ENCODE measurements at places on chromosomes 1 and 21. TPM values are rescaled to one million over a fixed set of nuclear protein-coding genes. Genes with fewer than 3 reads are reported as not detected.

Gene ADAMTS5
- not detected for total RNA-seq

Gene KCND3
- total RNA-seq, result not detected

Gene SYNC
- not detected for total RNA-seq

Gene TMEM82
- total RNA-seq, result not detected

GRCh38 chr21:17758683-17759082 is 60.5 kb downstream of the C21orf91 start:
- no peak for DNase-seq

DNA sequence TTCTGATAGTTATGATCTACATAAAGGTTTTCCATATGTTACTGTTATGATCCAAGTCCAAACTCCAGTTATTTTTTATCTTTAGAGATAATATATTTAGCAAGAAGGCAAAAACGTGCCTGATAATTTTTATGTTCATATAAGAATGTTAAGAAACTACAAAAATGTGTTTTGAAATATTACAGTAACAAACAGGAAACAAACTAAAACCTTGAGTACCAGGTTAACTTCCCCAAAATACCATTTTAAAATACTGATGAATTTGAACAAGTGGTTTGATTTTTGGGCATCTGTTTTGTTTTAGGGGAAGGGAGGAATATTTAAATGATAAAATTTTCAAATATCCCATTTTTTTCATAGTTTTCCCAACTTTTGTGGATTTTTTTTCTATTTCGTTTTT is 124.8 kb downstream of the NR5A2 start:
- no peak for DNase-seq

- peak; percentile 42 for DNase-seq
Observed at GRCh38 chr21:45136927-45137611, 62.7 kb downstream of the ADARB1 start.

DNA sequence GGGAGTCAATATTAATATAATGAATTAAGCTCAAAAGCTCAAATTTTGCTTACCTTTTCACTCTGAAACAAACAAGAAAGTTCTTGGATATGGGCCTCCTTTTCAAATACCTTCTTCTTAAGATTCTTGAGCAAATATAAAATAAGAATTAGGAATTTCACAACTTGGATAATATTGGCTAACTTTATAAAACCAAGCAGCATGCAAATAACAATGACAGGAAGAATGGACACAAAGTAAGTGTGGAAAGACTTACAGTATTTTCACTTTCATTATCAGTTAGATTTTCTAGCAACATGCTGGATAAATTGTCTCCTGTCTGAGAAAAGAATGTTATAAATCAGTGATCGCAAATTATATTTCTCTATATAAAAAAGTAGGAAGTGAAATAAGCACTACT is 13.2 kb downstream of the ODF2L start:
- DNase-seq, result no peak

DNA sequence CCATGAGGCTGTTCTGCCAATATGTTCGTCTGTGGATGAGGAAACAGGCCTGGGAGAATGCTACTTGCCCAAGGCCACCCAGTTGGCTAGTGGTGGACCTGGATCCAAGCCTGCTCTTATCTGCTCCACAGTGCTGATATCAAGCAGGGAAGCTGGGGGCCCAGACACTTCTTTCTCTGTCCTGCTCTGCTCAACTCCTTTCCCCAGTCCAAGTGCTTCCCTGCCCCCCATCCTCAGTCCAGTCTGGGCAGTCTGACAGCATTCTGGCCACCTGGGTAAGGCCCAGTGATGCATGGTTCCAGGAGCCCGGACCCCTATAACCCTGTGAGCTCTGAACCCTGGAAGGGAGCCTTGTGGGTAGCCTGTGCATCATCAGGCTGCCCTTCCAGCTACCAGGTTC is 4.2 kb upstream of the PAQR7 start:
- no peak for DNase-seq

DNA sequence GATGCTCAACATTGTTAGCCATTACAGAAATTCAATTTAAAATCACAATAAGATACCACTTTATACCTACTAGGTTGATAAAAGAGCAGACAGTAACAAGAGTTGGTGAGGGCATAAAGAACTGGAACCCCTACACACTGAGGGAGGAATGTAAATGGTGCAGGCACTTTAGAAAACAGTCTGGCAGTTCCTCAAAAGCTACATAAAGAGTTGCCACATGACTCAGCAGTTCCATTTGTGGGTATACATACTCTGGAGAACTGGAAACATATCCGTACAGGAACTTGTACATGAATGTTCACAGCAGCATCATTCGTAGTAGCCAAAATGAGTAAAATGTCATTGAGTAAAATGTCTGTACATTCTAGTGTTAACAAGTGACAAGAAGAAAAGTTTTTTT is 17.0 kb downstream of the NSL1 start:
- DNase-seq, result no peak

DNA sequence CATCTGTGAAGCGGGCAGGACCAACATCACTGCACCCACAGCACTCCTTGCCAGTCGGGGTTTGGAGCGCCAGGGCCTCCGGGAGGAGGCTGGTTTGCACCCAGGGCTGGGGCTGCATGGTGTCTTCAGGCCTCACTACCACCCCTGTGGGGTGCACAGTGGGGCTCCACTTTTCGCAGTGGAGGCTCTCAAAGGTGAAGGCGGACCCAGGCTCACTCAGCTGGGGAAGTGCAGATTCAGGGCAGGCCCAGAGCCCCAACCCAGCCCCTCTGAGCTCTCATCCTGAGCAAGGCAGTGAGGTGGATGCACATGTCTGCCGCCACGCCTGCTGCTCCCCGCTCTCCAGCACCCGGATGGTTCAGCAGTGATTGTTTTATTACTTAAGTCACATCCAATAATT is 125.8 kb downstream of the PTPRU start:
- DNase-seq, result no peak

DNA sequence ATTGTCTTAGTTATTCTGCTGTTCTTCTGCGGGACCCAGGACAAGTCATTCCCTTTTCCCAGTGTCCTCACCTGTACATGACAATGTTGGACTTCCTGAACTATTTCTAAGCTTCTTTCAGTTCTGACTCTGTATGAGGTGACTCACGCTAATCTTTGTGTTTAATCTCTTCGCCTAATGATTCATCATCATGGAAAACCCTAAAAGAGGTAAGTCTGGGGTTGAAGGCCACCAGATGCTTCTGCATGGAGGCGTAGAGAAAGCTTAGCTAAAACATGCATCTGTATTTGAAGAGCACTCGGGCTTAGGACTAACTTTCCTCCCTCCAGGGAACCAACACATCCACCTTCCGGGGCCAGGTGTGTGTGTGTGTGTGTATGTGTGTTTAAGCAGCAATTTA is 7.4 kb downstream of the SPRR5 start:
- no peak for DNase-seq

- no peak for DNase-seq
Observed at GRCh38 chr21:31180256-31181081, 142.2 kb upstream of the KRTAP19-8 start.

GRCh38 chr1:222912730-222913129 is 97.9 kb downstream of the DISP1 start:
- no peak for DNase-seq

DNA sequence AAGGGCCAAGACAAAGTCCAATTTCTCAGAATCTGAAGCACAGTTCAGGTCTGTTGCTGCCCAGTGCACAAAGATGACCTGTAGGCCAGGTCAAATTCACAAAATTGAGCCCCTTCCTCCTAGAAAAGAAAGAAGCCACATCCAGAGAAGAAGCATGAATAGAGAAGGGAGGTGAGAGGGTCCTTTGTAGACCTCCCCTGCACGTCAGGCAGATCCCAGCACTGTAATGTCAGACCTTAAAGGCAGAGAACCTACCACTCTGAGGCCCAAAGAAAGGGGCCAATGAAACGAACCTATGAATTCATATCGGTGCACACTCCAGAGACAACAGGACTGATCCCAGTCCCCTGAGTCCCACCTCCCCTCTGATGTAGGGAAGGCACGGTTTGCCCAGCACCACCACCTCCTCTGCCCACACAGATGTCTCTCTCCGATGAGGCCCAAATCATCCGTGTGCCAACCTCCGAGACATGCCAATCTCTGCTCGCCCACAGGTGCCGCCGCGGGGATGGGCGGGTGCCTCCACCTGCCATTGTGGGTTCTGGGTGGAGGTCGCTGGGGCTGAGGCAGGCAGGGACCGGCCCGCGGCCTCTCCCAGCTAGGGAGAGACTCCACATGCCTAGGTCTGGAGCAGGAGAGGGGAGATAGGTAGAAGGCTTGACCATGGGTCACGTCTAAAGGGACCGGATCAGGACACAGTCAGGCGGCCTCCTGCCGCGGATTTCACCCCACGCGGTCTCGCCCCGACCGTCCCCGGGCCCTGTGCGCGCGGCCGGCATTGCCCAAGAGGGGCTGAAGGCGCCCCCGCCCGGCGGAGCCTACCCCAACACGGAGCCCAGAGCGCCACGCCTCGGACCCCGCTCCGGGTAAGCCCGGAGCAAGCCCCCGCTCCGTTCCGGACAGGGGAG is 42.1 kb downstream of the RRAGC start:
- DNase-seq, result no peak

DNA sequence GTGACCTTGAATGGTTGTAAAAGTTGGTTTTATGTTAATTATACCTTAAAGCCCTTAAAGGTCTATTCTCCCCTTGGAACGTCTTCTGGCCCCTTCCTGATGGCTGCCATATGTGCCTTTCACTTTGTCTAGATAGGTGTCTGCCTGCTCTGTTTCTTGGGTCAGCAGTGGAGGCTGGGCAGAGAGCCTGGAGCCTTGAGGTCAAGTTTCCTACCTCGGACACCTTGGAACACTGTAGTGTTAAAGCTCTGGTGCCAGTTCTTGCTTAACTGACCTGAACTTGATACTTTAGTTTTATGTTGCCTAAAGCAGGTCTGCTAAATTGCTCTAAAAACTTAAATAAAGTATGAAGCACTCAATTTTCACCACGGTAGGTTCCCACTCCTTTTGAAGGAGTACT is 86.5 kb downstream of the CDC14A start:
- no peak for DNase-seq

DNA sequence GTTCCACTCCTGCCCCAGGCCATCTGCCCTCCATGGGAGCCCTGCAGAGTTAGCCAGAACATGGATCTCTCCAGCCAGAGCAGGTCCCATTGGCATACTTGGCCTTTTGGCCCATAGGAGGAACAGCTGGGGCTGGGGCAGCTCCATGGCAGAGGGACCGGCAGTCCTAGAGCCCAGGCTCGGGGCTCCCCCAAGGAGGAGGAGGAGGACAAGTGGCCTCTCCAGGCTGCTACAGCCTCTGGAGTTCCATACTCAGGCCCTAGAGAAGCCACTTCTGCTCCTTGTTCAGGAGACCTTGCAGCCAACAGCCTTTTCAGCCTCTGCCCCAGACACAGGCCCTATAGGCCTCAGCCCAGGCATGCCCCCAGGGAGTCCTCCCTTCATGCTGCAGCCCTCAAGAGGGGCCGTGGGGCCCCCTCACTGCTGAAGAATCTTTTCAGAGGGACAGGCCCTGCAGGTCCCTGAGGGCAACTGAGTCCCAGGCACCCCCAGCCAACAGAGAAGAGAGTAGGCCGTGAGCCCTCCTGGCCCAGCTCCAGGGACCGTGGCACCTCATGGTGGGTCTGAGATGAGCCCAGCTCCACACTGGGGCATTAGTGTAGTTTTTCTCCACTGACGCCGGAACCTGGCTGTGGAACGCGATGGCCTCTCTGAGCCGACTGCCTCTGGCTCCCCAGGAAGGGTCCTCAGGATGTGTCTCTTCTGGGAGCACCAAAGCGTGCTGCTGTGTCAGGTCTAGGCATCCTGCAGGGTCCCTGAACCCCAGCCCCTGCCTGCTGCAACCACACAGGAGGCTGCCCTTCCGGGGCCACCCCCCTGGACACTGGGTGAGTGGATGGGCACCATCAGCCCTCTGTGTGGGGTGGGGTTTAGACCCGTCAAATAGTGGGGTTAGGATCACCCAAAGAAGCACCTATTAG is 297.6 kb upstream of the VAMP3 start:
- no peak for DNase-seq

DNA sequence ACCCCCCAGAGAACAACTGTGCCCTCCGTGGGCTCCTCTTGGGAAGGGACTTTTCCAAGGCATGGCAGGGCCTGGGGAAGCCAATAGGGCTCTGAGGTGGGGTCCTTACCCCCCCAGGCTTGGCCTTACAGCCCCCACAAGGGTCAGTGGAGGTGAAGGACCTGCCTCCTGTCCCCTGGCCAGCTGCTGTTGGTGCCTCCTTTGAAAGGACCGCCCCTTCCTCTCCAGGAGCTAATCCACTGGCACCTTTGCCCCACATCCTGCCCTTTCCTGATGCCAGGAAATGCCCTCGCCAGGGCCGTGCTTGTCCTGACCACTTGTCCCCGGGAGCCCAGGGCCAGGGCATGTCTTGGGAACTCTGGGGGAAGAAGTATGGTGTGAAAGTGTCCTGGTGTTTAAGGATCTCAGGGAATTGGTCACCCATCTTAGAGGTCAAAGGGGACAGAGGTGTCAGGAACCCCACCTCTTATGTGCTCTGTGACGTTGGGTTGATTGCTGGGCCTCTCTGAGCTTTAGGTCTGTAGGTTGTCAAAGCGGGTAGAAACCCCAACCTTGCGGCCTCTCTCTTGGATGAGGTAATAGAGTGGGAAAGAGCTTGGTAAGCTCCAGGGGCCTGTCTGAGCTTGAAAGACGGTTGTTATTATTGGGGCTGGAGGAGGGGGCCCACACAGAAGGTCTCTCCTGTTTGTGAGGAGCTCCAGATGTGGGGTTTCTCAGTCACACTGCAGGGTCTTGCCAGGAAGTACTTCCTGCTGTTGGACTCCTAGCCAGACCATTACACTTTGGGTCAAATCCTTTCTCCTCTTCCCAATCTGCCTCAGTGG is 2.8 kb downstream of the KCNQ4 start:
- no peak for DNase-seq

- no peak for DNase-seq
Observed at GRCh38 chr1:204927673-204928641, 57.3 kb downstream of the NFASC start.

GRCh38 chr1:224894915-224895314 is 34.6 kb upstream of the DNAH14 start:
- DNase-seq, result no peak

DNA sequence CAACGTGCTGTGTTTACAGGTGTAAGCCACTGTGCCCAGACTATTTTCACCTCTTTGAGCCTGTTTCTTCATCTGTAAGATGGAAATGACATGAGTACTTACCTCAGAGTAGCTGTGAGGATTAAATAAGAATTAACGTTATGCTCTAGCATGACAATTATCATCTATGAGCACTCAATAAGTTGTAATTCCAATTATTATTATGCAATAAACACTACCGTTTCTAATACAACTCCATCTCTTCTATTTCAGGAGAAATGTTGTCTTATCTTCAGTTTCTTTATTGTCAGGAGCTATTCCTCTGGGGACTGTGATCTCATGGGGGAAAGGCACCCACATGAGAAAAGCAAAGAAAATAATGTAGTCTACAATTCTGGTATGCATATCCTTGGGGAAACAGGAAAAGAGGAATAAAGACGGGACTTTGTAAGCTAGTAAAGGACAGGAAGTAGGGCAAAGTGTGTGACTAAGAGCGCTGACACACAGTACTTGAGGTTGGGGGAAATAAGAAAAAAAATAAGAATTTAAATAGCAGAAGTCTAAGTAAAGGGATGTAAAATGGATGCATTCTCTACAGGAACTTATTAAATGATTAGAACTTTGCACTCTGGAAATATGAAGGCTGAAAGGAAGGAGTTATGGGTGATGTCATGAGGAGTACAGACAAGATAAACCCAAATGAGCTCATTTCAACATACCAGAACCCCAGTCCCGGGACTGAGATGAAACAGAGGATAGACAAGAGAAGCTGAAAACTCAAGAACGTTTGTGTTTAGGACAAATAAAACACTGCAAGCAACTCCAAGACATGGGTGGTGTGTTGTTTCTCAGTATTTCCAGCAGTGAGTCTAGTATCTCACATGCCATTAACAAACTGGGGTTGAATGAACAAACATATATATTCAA is 9.8 kb downstream of the PHC2 start:
- DNase-seq, result no peak

Measured in activated T-helper 2 cell treated with anti-CD3 and anti-CD28 coated beads, Interferon-gamma antibody, Interleukin-2, Interleukin-4, amounts not matched to agents 10 μg/mL and 5 μg/mL and 100 μg/mL, durations not matched to agents 14 hours and 24 hours and 36 hours (primary cell).